ENCODE measurements at places on chromosomes 13 and 19.

DNA sequence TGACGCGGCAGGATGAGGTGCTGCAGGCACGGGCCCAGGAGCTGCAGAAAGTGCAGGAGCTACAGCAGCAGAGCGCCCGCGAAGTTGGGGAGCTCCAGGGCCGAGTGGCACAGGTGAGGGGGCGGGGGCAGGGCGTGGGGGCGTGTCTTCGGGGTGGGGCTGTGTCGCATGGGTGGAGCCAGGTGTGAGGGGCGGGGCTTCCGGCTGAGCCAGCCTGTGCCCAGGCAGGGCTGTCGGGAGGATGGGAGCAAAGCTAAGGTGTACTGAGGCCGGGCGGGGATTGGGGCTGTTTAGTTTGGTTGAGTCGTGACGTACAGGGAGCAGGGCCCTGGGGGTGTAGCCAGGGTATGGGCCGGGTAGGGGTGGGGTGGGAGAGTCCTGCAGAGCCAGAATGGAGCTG is 62.3 kb downstream of the KCNC3 start:
- no peak for DNase-seq

GRCh38 chr19:17775991-17776803 is 18.7 kb upstream of the B3GNT3 start:
- DNase-seq = peak; percentile 86

DNA sequence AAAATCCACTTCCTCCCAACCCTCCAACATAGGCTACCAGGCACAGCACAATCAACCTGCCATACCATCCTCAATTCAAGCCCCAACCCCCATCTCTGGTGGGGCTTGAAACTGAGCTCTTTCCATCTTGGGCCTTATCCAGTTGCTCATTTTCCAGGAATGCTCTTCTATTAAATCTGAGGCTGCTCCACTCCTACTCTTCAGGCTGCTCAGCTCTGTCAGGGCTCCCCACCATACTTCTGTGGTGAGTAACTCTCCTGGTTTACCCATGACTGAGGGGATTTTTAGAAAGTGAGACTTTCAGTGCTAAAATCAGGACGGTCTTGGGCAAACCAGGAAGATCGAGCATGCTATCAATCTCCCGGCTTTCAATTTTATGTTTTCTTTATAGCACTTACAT is 512.8 kb downstream of the LMO7 start:
- DNase-seq = no peak

DNA sequence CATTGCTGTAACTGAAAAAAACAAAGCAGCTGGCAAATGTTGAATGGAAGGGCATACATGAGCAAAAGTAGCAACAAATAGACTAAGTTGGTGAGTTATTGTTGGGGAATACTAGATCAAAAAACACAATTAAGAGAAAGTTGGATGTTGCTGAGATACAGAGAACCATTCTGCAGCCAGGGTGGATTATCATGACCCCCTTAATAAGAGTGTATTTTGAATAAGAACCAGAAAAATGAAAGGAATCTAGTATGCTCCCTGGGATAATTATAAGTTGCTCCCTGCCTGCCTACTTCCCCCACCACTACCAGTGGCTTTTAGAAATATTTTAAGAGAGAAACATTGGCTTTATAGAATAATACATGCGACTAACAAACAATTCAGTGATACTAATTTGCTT is 14.5 kb upstream of the TRPC4 start:
- DNase-seq = no peak

- DNase-seq = peak; percentile 34
Measured at GRCh38 chr19:40805258-40805868, 6.4 kb downstream of the EGLN2 start.

DNA sequence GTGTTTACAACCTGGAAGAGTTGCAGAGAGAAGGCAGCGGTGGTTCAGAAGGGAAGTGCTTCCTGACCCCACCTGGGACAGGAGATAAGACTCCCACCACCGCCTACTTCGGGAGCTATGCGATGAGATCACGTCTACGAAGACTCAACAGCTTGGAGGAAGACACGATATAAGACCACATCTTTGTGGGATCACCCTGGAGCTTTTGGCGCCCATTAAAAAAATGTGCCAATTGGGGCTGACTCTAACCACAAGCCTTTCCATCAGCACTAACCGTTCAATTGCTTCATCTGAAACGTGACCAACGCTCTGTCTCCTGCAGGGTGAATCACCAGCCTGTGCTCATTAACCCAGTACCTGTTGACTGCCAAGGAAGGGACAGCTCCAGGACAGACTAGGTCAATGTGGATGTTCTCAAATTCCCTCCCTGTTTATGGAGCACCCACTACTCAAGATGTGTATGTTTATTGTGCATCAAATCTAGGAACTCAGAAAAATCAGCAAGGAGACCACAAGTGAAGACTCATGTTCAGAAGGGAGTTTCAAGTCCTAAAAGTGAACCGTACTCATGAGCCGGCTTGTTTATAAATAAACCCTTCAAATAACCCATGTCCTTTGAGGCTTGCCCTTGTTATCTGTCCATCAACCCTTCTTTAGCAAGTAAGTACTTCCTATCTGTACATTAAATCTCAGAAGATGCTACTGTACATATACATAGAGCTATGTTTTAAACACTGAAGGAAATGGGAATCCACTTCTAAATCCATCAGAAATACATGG is 67.5 kb downstream of the LATS2 start:
- DNase-seq = no peak

- DNase-seq = no peak
Measured at GRCh38 chr19:48735031-48735615, 5.3 kb downstream of the RASIP1 start.

DNA sequence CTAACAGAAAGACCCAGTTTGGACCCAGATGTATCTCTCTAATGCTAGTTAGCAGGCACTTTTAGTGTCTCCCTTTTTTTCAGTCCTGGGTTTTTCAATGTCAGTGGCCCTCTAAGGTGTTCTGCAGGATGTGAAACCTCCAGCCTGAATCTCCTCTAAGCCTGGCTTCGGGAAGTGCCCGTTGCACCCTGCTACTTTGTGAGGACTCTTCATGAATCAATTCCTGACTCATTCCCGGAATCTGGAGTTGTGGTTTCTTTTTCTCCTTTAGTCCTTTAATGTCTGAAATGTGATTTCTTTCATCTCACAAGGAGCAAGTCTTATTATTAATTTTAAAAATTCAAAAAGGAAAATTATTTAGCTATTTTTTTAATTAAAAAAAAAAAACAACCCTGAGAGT is 116.0 kb downstream of the ZNF536 start:
- no peak for DNase-seq

DNA sequence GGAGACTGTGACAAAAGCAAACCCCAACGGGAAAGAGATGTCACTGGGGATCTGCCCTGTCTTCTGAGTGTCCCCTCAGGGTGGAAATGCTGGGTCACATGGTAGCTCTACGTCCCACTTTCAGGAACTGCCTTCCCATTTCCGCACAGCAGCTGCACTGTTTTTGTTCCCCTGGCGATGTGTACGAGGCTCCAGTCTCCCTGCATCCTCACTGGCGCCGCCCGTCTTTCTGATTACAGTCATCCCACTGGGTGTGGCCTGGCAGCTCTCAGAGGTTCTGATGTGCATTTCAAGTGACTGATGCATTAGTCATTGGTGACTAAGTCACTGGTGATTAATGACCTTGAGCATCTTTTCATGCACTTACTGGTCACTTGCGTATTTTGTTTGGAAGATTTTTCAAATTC is 21.2 kb downstream of the PCID2 start:
- peak; percentile 73 for DNase-seq

DNA sequence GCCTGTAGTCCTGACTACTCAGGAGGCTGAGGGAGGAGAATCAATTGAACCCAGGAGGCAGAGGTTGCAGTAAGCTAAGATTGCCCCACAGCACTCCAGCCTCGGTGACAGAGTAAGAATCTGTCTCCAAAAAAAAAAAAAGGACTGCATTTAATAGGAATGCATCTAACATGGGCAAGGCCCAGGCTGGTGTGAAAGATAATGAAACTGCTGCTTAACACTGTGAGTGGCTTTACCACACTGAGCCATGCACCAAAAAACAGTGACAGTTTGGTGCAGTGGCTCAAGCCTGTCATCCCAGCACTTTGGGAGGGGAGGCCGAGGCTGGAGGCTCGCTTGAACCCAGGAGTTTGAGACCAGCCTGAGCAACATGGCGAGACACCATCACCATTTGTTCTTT is 8.6 kb downstream of the GTF2F1 start:
- no peak for DNase-seq

Measured in CD4-positive, alpha-beta T cell treated with Interferon gamma for 1 hour (primary cell).